Astrocyte of the hippocampus (primary cell): ENCODE measurements at places on chromosomes 3 and 15.

GRCh38 chr3:172347895-172348679, 100.2 kb downstream of the GHSR start:
- no peak for DNase-seq

GRCh38 chr15:89445518-89445917, 50.9 kb downstream of the RHCG start:
- no peak for DNase-seq

DNA sequence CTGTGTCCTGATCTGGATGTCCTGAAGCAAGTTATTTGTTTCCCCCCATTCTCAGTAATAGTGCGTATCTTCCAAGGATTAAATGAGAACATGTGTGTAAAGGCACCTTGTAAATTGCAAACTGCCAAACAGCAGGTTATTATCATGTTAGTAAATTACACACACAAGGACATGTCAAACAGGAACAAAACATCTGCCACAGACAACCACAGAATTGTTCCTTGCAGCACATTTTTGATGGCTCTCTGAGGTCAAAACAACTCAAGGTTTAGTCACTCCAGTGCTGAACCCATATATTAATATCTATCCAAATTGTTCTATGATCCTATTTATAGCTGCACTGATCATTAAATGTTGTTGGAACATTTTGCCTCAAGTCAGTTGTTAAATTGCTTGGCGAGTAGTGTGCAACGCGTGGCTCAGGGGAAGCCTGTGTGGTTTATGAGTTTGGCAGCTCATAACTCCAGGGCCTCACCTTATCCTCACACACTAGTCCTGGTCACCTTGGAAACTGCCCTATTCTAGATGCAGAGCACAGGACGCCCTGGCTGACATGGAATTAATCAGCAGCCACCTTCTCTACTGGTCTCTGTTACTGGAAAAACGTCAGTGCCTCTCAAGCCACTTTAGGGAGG, 46.3 kb upstream of the CDV3 start:
- DNase-seq, result no peak

DNA sequence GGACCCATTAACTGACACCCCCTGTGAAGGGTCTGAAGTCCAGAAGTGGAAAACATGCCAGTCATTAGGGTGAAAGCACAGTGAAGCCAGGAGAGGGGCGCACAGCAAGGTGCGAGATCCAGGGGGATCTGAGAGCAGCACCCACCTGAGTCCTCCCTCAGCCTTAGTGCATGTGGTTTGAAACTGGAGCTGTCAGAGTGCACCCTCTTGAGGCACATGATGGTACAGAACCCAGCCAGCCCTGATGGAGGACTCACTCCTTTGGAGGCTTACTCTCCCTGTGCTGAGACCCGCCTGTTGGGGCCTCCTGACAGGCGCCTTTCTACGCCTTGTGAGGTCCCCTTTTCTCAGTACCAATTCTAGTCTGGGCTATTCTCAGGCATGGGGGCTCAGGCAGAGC, 77.8 kb downstream of the IL20RB start:
- DNase-seq, result no peak

DNA sequence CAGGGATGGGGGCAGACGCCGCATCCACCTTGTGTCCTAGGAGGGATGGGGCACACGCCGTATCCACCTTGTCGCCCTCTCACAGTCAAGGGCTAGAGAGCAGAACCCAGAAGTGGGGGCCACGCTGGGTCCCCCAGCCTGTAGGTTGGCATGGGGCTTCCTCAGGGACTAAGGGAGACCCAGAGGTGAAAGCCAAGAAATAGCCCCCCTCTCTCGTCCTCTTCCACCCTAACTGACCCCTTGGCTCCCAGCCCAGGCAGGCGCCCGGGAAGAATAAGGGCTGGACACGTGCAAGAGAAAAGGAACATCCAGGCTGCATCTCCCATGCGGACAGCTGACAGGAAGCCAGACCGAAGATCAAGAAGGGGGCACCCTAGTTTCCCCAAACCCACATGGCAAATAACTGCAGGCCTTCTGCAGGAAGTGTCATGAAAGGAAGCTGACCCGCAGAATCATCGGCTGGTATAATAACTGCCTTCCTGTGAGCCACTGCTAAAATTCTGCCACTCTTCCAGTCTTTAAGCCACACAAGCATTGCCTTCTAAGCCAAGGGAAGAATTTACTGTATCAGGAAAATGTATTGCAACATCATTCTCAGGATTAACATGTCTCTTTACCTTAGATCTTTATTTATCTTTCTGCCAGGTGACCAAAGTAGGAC, 38.5 kb upstream of the TFRC start:
- DNase-seq, result no peak

- DNase-seq, result no peak
These were observed 143.3 kb downstream of the TCF12 start for GRCh38 chr15:57061696-57062095.

DNA sequence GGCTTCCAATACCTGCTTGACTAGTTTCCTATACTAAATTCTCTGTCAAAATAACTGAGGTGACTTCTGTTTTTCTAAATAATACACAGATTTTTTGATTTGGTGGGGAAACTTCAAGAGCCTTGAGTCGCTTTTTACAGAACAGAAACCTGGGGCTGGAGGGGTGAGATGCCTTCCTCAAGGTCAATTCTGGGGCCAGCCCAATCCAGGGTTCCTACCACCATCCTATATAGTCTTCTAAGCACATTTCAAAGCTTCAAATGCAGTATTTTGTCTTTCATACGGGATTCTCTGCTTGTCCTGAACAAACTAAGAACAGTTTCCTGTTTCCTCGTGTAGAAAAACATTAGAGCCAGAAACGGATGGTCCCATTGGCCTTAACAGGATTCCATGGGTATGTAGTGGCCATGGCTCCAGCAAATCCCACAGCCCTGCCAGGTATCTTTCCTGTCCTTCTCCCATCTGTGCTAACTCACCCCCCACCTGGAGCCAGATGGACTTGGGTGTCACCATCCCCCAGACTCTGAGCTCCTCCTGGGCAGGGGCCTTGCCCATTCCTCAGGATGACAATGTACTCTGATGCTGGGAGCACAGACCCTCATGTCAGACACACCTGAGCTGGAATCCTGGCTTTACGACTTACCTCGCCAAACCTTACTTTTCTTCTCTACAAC, 146.9 kb downstream of the KLF13 start:
- DNase-seq, result no peak

DNA sequence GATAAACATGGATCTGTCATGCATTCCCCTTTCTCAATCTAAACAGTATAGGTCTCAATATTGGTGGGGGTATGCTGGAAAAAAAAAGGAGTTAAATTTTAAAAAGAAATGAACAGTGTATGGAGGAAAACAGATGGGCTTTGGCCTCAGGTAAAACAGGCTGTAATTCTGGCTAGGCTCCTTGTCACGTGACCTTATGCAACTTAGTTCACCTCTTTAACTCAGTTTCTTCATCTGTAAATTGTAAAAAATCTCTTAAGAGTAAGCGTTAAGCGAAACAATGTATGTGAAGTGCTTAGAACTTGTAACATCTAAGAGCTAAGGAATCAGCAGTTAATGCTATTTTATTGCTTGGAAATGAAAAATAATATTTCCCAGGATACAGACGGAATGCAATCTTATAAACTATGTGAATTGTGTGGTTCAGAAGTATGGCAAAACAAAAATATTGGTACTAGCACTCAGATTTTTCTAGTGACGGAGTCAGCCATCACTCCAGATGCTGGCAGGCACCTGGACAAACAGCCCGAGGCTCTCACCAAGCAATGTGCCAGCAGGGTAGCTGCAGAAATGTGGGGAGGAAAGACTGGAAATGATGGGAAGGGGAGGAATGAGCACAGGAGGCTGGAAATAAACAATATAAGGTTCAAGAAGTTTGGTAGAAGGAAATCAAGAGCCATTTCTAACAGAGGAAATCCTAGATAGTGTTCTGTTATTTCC, 172.8 kb downstream of the USP13 start:
- no peak for DNase-seq

- peak; percentile 64 for DNase-seq
These were observed 36.2 kb upstream of the CLRN1 start for GRCh38 chr3:151008699-151009098.

DNA sequence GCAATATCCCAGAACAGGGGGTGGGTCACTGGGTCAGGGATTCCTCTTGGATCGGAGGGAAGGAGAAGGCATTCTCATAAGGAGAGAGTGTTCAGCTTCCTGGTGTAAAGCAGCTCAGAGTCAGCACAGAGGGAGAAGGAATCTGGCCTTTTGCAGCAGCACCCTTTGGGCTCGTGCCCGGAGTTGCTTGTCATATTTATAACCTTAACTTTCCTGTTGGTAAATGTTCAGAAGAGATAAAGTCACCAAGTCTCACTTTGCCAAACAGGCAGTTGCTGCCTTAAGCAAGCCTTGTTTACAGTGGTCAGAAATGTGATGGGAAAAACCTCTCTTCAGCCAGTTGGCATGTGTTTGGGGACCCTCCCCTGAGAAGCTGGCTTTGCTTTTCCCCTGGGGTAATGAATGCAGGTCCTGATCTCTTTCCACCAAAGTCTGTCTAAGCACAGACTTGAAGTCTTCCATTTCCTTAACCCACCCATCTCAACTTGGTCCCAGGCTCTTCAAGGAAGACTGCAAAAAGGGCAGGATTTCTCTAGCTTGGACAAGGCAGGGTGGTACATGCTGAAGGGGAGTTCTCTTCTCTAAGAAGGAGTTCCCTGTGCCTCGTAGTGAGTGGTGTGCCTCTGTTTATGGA, 206.9 kb upstream of the BHLHE40 start:
- peak; percentile 53 for DNase-seq

GRCh38 chr3:52771334-52771681, 568 bp upstream of the NEK4 start:
- no peak for DNase-seq

DNA sequence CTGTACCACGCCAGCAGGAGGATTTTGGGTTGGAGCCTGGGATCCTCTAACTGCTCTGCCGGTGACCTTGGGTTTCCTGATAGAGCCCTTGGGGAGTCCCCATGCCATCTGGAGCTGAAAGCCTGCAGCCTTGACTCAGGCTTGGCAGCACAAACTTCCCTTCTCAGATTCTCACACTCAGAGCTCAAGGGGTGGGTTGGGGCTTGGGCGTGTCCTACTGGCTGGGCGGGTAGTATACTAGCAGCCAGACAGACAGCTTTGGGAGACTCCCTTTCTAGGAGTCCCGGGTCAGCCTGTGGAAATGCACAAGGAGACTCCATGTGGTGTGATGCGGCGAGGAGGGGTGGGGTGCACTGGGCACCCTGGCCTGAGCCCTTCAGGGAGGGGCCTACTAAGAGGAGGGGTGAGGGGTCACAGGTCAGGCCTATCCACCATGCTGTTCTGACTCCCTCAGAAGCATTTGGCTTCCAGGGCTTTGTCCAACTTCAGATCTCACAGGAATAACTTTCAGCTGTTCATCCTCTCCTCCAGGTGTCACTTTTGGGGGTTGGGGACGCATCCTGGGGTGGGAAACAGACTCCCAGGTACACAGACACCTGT, 21.6 kb upstream of the PLXNA1 start:
- no peak for DNase-seq

GRCh38 chr3:148990236-148990635, 1.1 kb upstream of the GYG1 start:
- DNase-seq, result no peak

DNA sequence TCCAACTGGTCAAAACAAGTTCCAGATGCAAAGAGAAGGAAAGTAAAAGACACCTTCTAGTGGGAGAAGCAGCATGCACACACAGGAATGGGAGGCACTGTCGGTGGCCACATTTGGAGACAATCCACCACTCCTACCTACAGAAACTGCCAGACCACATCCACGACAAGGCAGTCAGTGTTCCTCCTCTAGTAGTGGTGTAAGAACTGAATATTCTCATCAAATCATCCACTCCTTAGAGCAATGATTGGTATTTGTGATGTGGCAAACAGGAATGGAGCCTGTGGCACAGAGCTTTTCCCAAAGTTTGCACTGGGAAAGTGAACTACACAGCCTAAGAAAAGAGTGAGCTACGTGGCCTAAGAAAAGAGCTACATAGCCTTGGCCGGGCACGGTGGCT, 5.1 kb upstream of the SPINT1 start:
- peak; percentile 43 for DNase-seq

GRCh38 chr3:143832433-143832832, 15.8 kb downstream of the SLC9A9 start:
- peak; percentile 17 for DNase-seq

GRCh38 chr3:27696906-27697305, 25.2 kb downstream of the EOMES start:
- DNase-seq, result no peak

- peak; percentile 44 for DNase-seq
These were observed 139.0 kb downstream of the FAM43A start for GRCh38 chr3:194824701-194825111.

- no peak for DNase-seq
These were observed 21.9 kb upstream of the SSR3 start for GRCh38 chr3:156576651-156577348.

DNA sequence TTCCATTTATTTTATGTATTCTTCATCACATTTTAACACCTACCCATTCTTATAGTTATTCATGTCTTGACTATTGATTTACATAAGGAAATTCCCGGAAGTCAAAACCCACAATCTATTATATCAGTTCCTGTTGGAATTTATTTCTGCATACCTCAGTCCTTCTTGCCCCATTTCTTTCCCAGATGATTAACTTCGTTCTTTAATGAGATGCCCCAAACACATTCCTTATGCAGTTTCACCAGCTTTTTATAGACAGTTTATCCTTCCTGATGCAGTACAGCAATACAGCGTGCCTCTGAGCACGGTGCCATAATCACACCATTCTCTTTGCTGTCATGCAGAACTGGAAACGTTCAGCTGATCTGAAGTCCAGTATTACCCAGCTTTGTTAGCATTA, 175.8 kb upstream of the NANOGP8 start:
- DNase-seq, result peak; percentile 14

GRCh38 chr3:159077860-159078259, 276.0 kb downstream of the MFSD1 start:
- DNase-seq, result peak; percentile 41

GRCh38 chr3:149327156-149327555, 6.3 kb downstream of the TM4SF18 start:
- no peak for DNase-seq

DNA sequence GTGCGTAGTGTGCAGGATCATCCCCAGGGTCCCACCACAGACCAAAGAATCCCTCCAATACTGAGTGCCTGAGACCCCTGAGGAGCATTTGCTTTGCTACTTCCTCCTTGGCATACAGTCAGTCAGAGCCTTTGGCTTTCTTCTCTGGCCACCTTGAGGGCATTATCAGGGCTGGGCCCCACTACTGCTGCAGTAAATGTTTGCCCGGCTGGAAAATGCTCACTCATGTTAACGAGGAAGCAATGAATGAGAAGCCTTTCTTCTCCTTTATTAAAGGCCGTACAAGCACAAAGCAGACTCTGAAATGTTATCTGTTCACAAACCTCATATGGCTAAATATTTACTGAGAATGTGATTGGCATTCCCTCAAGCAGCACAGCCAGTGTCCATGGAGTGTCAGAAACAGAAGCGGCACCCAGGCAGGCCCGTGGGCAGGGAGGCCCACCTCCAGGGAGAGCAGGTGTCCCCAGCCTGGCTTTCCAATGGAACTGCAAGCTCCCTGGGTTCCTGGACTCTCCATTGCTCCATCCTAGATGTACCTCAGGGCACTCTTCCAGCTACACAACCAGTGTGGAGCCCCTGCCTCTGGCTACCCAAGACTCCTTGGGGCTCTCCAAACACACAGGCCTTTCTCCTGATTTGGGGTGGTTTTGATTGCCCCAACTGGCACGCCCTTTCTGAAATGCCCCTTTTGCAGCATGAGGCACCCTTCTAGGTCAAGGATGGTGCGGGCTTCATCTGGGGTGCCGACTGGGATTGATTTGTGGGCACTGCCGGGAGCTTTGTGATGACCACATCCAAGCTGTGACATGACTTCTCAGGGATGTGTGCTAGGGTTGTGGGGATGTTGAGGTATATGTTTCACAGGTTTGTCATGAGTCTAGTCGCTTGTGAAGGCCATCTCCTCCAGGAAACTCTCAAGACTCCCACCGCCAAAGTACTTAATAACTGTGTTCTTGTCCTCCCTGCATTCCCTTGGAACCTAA, 195.6 kb downstream of the FAM43A start:
- DNase-seq, result no peak
